ENCODE measurements at places on chromosomes 16 and 17.

DNA sequence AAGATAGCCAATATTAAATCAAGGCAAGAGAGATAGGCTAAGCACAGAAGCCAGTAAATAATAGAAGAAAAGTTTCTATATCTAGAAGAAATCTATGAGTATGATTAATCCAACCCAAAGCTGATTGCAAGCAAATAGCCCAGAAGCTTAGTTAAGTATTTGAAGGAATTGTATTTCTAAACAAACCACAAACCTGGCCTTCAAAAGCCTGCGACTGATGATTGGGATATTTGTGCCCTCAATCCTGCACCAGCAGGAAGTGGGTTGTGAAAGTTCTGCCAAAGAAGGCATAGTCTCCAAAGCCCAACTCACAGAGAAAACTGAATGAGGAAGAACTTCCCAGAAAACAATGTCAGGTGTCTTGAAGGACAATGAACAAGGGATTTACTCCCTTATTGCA lies 114.5 kb upstream of the C17orf78 start:
- no peak for DNase-seq

GRCh38 chr17:12927541-12928425 lies 90.0 kb downstream of the ELAC2 start:
- DNase-seq: no peak

- DNase-seq: no peak
Observed at GRCh38 chr17:72567774-72568173, 447.0 kb downstream of the SOX9 start.

- DNase-seq: no peak
Observed at GRCh38 chr16:75626806-75627205, 3.7 kb upstream of the ADAT1 start.

- no peak for DNase-seq
Observed at GRCh38 chr17:82854226-82854625, 14.4 kb upstream of the ZNF750 start.

- DNase-seq: peak; percentile 64
Observed at GRCh38 chr17:76199469-76199868, 40.8 kb downstream of the RNF157 start.

DNA sequence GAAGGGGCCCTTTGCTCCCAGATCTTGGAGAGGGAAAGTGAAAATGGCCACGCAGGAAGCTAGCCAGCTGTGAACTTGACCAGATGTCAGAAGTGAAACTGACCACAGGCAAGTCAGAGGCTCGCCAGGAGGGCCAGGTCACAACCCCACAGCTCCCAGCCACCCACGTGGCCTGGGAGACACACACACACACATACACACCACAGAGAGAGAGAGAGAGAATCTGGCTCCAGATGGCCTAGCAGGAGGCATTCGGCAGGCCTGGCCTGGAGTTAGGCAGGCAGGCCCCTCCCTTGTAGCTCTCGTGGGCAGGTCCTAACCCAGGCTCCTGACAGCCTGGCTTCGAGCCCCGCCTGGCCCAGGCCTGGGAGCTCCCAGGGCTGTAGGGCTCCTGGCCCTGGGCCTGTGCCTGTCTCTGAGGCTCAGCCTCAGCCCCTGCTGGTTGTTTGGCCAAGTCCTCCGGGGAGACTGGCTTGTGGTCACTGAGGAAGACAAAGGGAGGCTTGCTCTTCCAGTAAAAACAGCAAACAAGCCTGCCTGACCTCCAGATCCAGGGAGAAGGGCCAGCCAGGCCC lies 20.2 kb downstream of the NGFR start:
- no peak for DNase-seq

- DNase-seq: no peak
Observed at GRCh38 chr16:51012396-51012795, 138.7 kb downstream of the SALL1 start.

GRCh38 chr16:78271981-78272380 lies 172.5 kb downstream of the WWOX start:
- DNase-seq: no peak

DNA sequence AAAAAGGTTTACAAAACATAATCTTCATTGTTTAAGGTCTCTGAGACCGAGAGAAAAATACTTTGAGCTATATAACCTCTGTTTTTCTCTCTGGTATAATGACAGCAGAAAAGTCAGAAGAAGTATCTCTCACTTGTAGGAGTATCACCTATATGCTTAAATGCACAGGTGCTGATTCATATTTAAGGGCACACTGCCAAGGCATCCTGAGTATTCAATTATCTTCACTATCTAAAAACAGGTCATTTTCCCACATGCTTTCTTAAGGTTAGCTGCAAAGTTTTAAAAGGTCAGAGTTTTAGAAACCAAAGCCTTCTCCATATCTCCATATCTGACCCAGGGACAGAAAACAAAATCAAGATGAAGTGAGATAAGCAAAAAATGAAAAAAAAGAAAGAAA lies 99.3 kb upstream of the C17orf78 start:
- no peak for DNase-seq

GRCh38 chr17:63631062-63631461 lies 8.8 kb downstream of the MAP3K3 start:
- DNase-seq: no peak

- DNase-seq: no peak
Observed at GRCh38 chr17:40015005-40015997, at the start of gene CSF3. Gene CSF3, plus strand, starts transcription at chr17:40015440. Its CDS starts 35 bp downstream, at chr17:40015475.

DNA sequence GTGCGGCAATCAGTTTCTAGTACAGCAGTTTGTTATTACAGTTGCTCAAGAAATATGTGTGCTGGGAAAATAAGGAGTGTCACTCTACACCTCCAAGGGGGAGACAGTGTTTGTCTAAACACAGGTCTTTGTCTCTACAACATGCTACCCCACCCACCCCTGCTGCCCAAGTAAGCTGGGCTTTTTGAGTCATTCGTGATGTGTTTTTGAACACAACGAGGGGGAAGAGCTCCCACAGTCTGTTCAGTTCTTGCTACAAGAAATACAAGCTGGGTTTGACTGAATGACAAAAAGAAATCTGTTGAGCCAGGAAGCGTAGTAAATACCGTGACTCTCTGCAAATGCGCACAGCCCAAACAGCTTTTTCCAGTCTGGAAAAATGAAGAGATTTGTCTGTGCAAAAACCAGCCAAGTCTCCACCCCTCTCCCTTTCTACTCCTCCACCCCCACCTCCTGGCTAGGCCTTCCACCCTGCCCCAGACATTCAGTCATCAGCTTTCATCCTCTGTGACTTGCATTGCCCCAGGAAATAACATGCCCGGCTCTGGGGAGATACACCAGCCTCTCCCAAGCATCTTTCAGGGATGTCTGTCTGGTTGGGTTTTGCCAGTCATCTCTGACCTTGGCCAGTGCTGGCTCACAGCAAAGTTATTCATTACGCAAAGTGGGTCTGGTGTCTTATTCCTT lies 25.7 kb downstream of the CHD9 start:
- DNase-seq: no peak

DNA sequence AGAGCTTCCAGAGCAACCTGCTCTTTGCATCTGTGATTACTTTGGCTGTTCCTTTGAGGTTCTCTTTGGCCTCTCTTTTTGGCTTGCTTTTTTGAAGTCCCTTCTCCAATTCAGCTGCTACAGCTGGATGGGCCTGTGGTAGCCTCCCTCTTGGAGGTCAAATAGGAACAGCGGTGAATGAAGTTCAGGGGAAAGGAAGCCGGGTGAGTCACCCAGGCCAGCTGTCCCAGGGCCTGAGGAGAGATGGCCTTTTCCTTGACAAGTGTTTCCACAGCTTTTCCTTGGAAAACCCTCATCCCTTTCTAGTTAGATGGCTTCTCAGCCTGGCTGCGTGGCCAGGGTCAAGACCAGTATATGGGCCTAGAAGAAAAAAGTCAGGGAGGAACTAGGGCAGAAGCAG lies 103.1 kb downstream of the STX8 start:
- DNase-seq: no peak

DNA sequence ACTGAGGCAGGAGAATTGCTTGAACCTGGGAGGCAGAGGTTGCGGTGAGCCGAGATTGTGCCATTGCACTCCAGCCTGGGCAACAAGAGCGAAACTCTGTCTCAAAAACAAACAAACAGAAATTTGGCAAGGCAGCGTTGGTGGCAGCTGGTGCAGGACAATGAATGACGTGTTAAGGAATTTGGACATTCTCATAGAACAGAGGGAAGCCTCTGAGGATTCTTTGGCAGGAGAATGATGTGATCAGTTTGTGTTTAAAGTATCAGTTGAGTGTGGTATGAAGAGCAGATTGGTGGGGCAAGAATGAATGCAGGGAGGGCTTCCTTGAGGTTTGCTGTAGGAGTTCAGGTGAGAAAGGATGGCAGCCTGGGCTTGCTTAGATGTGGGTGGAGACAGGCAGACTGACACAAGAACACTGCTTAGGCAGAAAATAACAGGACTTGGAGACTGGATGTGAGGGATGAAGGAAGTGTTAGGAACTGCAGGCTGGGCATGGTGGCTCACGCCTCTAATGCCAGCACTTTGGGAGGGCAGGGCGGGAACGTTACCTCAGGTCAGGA lies 4.8 kb downstream of the CYB5D2 start:
- no peak for DNase-seq

- no peak for DNase-seq
Observed at GRCh38 chr16:2500430-2500917, 13.3 kb upstream of the ATP6V0C start.

DNA sequence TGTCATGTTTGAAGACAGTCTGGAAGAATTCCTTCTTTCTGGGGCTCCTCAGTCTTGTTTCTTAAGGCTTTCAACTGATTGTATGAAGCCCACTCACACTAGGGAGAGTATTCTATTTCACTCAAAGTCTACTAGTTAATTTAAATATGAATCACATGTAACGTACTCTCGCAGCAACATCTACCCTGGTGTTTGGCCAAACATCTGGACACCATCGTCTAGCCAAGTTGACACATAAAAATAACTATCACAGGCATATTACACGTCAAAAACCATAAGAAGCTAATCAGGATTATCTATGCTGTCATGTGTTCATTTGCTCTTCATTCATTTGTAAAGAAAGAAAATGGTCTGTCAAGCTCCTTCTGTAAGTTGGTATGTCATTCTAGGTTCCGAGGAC lies 787.4 kb downstream of the KCNJ2 start:
- no peak for DNase-seq

- no peak for DNase-seq
Observed at GRCh38 chr17:66775271-66775670, 59.6 kb upstream of the CACNG5 start.

GRCh38 chr17:67132366-67132765 lies 88.0 kb downstream of the CACNG1 start:
- no peak for DNase-seq

DNA sequence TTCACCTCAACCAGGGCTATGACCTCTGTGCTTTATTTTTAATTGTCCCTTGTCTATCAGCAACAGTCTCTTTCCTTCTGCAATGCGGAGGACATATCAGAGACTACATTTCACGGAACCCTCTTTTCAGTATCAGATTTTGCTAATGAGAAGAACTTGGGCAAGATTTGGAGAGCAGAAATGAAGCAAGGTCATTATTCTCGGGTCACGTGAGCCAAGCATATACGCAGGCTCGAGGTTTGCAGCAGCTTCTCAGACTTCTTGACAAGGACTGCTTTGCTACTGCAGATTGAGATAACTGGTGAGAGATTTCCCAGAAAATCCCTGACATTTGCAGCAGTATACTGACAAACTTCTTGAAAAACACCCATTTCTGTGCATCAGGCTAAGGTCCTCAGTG lies 30.4 kb downstream of the ABCA10 start:
- DNase-seq: no peak

GRCh38 chr16:70754851-70755600 lies 45.9 kb downstream of the VAC14 start:
- DNase-seq: no peak

- DNase-seq: peak; percentile 83
Observed at GRCh38 chr16:89167425-89167941, 4.1 kb upstream of the CDH15 start.

DNA sequence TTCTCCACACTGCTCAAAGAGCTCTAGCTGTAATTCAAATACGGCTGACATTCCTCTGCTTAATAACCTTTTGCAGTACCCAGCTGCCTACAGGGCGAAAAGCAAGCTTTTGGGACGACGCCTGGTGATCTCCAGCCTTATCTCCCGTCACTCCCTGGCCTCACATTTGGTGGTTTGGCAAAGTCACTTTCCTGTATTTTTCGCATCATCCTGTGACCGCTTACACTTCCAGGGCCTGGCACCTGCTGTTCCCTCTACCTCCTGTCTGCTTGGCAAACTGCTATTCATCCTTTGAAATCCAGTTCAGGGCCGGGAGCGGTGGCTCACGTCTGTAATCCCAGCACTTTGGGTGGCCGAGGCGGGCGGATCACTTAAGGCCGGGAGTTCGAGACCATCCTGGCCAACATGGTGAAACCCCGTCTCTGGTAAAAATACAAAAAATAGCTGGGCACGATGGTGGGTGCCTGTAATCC lies 2.7 kb upstream of the BHLHA9 start:
- no peak for DNase-seq

GRCh38 chr16:55568207-55568606 lies 1.7 kb downstream of the CAPNS2 start:
- no peak for DNase-seq

DNA sequence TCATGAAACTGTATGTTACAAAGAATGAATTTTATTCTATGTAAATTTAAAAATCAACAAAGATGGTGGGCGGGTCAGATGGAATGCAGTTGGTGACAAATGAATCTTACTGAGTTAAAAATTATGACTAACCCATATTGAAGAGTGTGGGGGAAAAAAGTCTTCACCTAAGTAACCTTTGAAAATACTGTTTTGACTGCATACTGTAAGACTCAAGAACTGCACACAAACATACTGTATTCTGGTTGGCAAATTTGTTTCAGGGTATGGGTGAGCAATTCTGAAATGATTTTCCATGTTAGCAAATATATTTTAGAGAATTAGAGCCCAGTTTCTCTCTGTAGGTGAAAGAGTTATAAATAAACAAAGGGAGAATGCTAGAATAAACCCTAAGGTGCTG lies 153.7 kb upstream of the KCNJ18 start:
- no peak for DNase-seq

GRCh38 chr16:12740986-12741610 lies 62.6 kb downstream of the CPPED1 start:
- no peak for DNase-seq

DNA sequence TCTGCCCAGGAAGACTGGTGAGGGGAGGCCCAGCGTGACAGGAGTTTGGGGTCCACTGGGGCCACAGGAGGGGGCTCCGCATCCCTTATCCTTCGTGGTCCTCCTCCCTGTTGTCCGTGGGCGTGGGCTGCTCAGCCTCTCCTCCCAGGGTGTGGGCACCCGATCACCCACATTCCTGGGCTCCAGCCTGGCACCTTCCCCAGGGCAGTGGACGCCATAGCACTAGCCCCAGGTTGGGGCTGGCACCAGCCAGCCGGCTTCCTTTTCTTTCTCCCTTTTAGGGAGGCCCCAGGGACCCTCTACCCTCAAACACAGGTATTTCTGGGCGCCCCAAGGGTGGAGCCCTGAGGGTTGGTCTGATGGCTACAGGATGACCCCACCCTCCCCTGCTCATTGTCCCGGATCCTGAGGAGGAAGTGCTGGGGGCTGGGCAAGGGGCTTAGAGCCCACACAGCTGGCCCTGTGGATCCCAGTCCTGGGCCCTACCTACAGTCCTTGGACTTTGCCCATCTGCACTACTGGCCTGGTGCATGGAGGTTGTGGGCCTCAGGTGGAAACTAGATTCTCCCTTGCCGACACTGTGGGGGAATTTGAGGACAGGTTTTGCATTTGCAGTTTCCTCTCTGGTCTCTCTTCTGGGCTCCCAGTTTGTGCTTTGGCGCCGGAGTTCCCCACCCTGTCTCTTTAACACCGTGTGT lies 1.1 kb downstream of the KIF1C start:
- no peak for DNase-seq

GRCh38 chr16:85378145-85379040 lies 234.7 kb upstream of the GSE1 start:
- DNase-seq: no peak

- no peak for DNase-seq
Observed at GRCh38 chr17:71681427-71682173, 439.2 kb upstream of the SOX9 start.

GRCh38 chr17:60893475-60893874 lies 215.8 kb downstream of the BCAS3 start:
- DNase-seq: no peak
